Mesothelial cell of epicardium (in vitro differentiated cells): ENCODE measurements at places on chromosomes 1 and 21.

- peak overlapping the region; percentile 93 for H3K27ac ChIP-seq
- H3K4me1 ChIP-seq: peaks cover 33% of the 10 kb centered on the region
- no peaks in the 10 kb centered on the region for H3K36me3 ChIP-seq
- peaks cover 1% of the 10 kb centered on the region for H3K27me3 ChIP-seq
- no peak overlapping the region for H3K4me3 ChIP-seq
Observed at GRCh38 chr1:155093911-155094621, 15.4 kb downstream of the EFNA3 start.

DNA sequence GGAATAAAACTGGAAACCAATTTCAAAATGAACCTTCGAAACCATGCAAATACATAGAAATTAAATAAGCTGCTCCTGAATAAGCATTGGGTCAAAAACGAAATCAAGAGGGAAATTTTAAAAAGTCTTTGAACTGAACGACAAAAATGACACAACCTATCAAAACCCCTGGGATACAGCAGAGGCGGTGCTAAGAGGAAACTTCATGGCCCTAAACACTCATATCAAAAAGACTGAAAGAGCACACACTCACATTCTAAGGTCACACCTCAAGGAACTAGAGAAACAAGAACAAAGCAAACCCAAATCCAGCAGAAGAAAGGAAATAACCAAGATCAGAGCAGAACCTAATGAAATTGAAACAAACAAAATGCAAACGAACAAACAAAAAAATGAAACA is 85.2 kb upstream of the CDC42BPA start:
- H3K27me3 ChIP-seq: peaks cover 9% of the 10 kb centered on the region
- H3K4me1 ChIP-seq: no peaks in the 10 kb centered on the region
- no peak for DNase-seq
- no peak overlapping the region for H3K27ac ChIP-seq

- no peaks in the 10 kb centered on the region for H3K4me1 ChIP-seq
- peaks cover 18% of the 10 kb centered on the region for H3K36me3 ChIP-seq
- H3K27ac ChIP-seq: peak overlapping the region; percentile 39
- no peak overlapping the region for H3K4me3 ChIP-seq
- DNase-seq: no peak
Observed at GRCh38 chr1:235339746-235340145, 11.4 kb downstream of the GGPS1 start.

DNA sequence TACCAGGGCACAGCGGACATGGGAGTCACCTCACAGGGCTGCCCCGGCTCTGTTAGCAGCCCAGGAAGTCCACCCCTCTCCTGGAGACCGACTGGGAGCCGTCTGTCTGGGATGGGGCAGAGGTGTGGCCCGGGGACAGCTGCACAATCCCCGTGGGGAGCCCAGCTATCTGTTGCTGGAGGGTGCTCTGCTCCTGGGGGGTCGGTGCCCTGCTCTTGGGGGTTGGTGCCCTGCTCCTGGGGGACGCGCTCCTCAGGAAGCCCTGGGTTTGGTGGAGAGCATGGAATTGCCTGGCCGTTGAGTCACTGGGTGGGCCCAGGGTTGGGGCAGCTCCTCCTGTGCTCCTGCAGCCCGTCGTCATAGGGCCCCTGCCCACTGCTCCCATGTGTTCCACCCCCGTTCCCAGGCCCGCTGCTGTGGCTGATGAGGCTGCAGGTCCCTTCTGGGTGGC is 39.3 kb downstream of the AGPAT3 start:
- no peaks in the 10 kb centered on the region for H3K27me3 ChIP-seq
- no peak for DNase-seq
- H3K27ac ChIP-seq: no peak overlapping the region

DNA sequence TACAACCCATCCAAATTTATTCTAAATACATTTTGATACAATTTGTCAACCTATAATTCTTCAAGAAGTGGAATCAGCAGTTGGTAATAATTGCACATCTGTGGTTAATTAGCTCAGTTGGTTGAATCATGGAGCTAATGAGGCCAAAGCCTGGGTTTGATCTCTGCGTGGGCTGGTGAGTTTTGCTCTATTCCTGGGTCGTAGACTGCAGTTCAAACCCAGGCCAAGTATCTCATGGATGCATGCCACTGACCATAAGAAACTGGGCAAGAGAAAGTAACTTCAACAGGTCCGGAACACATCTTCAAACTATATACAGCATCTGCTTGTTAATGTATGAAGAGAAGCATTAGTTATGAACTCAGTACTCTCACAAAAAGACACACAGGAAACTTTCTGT is 779.7 kb downstream of the USP25 start:
- H3K27me3 ChIP-seq: no peaks in the 10 kb centered on the region
- H3K4me3 ChIP-seq: no peak overlapping the region
- no peak for DNase-seq
- H3K4me1 ChIP-seq: peaks cover 25% of the 10 kb centered on the region
- H3K27ac ChIP-seq: peak overlapping the region; percentile 51
- peaks cover 16% of the 10 kb centered on the region for H3K36me3 ChIP-seq

DNA sequence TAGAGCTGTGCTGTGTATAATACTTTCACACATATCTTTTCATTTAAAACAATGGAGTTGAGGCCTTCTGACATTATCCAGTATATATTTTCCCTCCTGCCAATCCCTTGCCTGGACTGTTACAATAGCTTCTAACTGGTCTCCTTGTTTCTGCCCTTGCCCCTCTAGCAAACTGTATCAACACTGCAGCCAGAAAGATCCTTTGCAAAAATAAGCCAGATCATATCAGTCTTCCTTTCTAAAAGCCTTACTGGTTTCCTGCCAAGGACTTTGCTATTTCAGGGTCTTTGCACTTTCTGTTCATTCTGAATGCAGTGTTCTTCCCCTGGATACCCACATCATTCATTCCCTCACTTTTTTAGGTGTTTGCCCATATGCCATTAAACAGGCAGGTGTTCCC is 370.1 kb downstream of the PTBP2 start:
- DNase-seq: no peak
- no peaks in the 10 kb centered on the region for H3K27me3 ChIP-seq

DNA sequence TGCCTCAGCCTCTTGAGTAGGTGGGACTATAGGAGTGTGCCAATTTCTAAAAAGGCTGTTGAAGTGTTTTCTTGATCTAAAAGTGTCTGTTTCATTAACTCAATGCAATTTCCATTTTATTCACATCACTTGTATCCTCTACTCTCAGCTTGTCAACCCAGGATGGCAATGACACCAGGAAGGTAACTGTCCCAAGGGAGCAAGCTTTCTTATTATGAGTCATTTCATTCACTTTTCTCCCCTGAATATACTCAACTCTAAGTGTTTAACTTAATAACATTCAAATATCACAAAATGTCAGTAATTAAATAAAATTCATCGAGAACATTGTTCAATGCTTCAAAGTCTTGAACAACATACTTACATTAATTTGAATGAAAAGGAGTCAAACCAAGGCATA is 22.9 kb upstream of the GFI1 start:
- no peak for DNase-seq
- H3K27me3 ChIP-seq: no peaks in the 10 kb centered on the region
- no peak overlapping the region for H3K4me3 ChIP-seq

GRCh38 chr1:897226-897625 is 26.5 kb upstream of the SAMD11 start:
- H3K4me3 ChIP-seq: no peak overlapping the region
- peaks cover 65% of the 10 kb centered on the region for H3K27me3 ChIP-seq
- DNase-seq: no peak
- H3K36me3 ChIP-seq: no peaks in the 10 kb centered on the region
- H3K27ac ChIP-seq: no peak overlapping the region
